ENCODE measurements at places on chromosomes 3 and 15.

DNA sequence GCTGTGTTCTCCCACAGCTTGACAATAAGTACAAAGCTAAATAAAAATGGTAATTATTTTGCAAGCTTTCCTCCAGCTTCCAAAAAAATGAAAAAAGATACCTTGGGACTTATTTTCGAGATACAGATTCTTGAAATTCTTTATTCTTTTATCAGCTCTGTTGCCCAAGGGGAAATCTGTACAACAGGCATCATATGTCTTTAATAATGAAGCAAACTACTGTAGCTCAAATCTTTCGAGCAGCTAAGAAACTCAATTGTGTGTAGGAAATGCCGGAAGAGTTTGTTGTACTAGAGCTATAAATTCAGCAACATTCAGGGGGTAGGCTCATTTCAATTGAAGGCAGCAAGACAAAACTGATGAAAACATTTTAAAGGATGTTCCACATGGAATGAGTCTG, 297.7 kb downstream of the GBE1 start:
- DNase-seq = no peak

DNA sequence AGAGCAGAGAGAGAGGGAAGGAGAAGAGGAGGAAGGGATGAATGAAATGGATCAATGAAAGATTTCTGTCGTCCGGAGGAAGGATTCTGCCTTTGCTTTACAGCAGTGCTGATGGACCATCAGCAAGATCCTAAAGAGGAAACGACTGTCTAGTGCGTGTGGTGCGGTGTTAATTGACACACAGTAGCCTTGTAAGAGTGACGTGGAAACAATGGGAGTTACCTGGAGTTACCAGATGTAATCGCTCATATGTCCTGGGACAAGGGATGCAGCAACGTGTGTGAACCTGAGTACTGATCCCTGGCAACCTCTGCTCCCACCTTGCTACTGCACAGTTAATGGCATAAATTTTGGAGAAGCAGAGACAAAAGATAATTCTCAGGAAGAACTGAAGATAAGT, 62.6 kb upstream of the TPRG1 start:
- DNase-seq = no peak

- DNase-seq = no peak
Measured at GRCh38 chr3:62785384-62785783, 89.8 kb downstream of the CADPS start.

DNA sequence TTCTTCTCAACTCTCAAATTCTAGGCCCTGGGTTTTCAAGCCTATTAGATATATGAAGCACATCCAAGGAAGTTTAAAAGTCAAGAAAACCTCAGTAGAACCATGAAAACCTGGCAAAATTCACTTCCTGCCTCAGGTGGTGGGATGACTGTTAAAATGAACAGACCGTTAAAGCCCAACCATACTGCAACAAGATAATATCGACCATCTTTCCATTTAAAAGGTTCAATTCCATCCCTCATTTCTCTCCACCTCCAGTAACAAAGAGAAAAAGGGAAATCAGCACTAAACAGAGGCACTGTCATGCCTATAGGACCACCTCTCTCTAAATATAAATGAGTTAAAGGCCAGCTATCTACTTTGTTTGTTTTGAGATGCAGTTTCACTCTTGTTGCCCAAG, 31.2 kb downstream of the EDC3 start:
- no peak for DNase-seq

DNA sequence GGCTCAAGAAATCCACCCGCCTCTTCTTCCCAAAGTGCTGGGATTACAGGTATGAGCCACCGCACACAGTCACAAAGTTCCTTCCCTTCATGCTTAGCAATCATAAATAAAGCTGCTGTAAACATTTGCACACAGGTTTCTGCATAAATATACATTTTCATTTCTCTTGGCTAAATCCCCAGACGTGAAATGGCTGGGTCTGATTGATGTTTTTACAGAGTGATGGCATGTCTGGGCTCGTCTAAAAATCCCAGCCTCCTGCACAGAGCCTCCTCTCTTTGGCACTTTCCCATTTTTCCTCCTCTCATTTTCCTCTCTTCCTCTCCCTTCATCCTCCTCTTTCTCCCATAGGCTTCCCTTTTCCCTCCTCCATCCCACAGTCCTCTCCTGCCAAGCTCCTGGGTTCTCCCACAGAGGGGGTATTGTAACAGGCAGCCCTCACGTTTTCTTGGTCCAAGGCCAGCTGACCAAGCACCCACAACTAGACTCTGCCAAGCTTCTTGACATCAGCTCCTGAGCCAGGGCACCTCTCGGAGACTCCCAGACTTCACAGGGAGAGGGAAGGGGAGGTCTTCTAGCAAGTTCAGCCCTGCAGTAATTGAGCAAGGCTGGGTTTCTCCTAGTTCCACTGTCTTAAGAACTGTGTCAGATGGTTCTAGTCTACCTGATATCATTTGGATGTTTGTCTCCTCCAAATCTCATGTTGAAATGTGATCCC, 10.5 kb upstream of the PLA2G4E start:
- DNase-seq = no peak

All from non-pigmented ciliary epithelial cell (primary cell).